Osteocyte (in vitro differentiated cells): ENCODE measurements at places on chromosomes 2 and 18.

DNA sequence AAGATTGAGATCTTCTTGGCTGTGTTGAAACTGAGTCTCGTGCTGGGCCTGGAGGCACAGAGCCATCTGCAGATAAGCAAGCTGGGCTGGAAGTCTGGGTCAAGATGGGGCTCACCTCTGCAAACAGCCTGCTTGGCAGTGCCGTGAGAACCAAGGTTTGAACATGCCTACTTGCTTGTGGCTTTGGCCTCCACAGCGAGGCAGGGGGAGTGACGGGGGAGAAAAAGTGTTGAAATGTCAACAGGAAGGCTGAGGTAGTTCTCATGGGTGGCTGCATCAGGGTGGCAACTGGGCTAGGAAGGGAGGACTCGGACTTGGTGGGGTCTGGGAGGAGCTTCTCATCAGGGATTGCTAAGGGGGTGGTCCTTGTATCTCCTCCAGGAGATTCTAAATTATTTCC is 99.7 kb downstream of the THNSL2 start:
- no peak for DNase-seq

- no peak for DNase-seq
Observed at GRCh38 chr2:2876331-2877221, 501.0 kb downstream of the EIPR1 start.

- no peak for DNase-seq
Observed at GRCh38 chr2:101153077-101153707, 2.0 kb upstream of the TBC1D8 start.

GRCh38 chr2:134335601-134336000 is 81.7 kb downstream of the MGAT5 start:
- no peak for DNase-seq

DNA sequence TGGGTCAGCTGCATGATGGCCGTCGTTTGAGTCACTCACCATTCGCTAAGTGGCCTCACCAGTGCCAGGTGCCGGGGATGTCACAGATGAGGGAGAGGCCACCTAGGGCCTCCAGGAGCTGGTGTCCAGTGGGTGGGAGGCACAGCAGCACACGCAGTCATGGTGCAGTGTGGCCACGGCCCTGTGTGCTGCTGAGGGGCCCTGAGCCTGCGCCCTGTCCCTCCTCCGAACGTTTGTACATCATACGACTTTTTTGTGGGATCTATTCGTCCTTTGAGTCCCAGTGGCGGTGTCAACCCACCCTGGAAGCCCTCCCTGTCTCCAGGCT is 30.1 kb upstream of the ODC1 start:
- DNase-seq = no peak

- no peak for DNase-seq
Observed at GRCh38 chr2:148971547-148971946, 67.0 kb upstream of the LYPD6B start.

GRCh38 chr2:76391678-76392077 is 681.0 kb upstream of the GCFC2 start:
- DNase-seq = no peak

DNA sequence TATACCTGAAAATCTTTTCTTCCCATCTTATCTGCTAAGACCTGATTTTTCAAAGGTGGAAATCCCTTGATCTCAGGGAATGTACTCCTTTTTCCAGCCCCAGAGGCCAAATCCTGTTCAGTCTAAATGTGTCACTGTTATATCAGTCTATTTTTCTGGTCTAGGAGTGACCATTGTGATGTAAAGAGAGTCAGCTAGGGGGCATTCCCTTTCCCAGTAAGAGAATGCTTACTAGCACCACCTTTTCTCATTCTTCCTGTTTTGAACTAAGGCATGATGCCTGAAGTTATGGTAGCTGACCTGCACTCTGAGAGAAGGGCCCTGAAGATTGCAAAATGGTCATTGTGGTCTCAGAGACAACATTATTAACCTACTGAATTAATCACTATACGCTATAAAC is 124.1 kb upstream of the XIRP2 start:
- no peak for DNase-seq

GRCh38 chr2:29613792-29614266 is 307.6 kb downstream of the ALK start:
- DNase-seq = no peak

- DNase-seq = no peak
Observed at GRCh38 chr2:118014492-118014824, 588 bp upstream of the CCDC93 start.

- no peak for DNase-seq
Observed at GRCh38 chr2:9678544-9678943, 47.7 kb upstream of the YWHAQ start.

DNA sequence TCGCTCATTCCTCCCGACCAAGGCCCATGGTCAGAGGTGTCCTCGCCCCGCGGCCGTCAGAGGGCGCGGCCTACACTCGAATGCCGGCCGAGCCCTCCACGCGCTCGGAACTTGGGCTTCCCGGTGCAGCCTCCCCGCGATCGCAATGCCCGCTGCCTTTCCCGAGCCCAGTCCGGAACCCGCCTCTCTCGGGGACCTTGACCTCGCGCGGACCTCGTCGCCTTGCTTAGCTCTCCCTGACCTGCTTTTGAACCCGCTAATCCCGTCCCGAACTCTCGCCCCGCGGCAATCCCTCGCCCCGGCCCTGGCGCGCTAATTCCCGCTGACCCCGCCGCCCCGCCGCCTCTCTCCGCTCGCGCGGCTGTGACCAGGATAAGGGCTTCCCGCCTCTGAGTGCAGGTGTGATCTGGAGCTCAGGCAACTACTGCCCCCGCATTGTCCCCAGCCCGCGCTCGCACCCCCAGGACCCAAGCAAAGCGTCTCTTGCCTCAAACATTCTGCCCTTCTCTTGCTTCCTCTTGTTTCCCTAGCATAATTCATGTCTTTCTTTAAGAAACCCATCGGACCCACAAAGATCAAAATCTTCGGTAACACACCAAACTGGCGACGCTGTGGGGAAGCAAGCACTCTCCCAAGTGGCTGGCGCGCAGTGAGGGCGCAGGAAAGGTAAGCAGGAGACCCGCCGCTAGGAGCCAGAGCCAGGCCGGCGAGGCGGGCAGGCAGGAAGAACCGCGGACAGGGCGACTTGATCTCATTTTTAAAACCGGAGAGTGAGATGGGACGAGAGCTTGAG is 46.6 kb upstream of the ATP6V1B1 start:
- DNase-seq = peak; percentile 81

GRCh38 chr2:59217360-59217759 is 976.2 kb upstream of the FANCL start:
- no peak for DNase-seq

DNA sequence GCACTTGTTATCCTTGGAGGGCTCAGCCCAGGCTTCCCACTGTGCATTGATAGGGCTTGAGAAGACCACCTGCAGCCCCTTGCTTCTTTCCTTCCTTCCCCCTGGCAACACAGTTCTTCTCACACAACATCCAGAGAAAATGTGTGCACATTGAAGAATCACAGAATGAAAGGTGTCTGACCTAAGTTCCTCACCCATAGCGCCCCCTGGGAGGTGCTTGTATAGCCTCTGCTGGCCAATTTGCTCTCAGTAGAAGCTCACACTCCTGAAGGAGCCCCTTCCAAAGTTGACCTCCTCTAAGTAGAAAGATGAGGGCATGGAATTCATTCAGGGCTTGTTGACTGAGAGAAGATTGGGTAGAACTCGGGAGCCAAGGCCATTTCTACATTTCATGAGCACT is 758.4 kb upstream of the KLHL29 start:
- DNase-seq = no peak

DNA sequence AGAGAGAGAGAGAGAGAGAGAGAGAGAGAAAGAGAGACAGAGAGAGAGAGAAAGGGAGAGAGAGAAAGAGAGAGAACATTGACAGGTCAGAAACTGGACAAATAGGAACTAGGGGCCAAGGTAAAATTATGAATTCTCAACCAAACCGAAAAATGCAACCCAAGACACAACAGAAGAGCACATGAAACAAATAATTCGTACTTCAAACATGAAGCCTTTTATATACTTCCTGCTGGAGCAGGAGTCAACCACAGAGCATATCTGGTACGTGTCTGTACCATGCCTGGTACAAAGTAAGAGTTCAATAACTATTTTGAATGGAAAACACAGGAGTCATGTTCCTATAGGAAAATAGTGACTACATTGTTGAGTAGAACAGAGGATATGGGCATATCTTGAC is 6.5 kb upstream of the VPS54 start:
- DNase-seq = no peak

- no peak for DNase-seq
Observed at GRCh38 chr18:67282796-67283195, 233.7 kb downstream of the DSEL start.

DNA sequence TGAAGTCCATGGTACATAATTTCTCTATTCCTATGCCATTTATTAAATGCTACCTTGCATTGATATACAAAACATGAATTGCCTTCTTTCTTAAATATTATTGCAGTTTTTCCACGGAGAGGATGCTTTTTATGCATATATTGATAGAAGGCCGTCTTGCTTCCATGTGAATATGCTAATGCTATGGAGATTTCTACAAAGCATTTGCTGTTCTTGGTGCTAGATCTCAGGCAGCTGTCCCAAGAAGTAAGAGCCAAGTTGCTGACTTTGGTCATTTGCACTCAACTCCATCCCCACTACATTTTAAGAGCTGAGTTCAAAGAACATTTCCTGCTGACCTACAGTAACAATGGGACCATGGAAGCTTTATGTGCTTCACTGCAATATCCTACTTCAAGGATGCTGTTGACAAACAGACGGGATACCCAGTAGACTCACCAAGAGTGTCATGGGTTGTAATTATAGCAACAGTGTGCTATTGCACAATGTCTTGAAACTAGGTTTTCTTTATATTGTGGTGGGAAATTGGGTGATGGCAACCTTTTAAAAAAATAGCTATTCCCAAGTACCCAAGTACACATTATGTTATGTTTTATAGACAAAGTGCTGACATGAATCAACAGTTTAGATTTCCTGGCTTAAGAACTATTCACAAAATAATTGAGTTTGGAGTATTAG is 1172.4 kb upstream of the PIK3C3 start:
- no peak for DNase-seq

DNA sequence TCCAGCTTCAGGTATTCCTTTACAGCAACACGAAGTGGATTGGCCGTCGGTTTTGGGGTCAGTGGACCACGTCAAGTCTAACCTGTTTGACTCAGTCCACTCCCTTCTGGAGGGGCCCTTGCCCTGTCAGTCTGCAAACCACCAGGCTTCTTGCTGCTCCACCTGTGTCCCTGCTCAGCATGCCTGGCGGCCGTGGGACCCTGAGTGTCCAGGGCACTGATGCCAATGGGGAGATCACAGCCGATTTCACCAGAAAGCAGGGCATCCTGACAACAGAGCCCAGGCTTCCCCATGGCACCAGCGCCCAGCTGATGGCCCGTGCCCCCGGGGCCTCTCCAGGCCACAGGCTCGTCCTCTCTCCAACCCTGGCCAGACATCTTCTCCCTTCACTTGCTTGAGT is 41.2 kb upstream of the HS6ST1 start:
- DNase-seq = peak; percentile 77

DNA sequence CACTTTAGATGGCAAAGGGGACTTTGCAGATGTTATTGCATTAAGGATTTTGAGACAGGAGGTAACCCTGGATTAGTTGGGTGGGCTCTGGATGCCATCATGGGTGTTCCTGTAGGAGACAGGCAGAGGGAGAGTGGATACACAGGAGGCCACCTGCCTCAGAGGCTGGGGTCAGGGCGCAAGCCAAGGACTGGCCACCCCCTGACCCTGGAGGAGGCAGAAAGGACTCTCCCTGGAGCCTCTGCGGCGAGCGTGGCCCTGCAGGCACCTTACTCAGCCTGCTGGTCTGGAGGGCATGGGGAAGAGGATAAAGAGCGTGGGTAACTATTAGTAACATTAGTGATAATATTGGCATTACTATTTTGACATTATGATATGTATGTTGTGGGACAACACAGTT is 21.6 kb upstream of the OTOS start:
- no peak for DNase-seq
